ENCODE measurements at places on chromosomes 7 and 10.

- no peak for DNase-seq
Observed at GRCh38 chr7:107208024-107208521, 39.3 kb downstream of the HBP1 start.

DNA sequence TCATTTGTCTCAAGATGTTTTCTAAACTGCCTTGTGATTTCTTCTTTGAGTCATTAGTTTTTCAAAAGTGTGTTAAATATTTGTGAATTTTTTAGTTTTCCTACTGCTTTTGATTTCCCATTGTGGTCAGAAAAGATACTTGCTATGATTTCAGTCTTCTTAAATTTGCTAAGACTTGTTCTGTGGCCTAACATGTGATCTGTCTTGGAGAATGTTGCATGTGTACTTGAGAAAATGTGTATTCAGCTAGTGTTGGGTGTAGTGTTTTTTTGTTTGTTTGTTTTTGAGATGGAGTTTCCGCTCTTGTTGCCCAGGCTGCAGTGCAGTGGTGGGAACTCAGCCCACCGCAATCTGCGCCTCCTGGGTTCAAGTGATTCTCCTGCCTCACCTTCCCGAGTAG is 28.6 kb downstream of the BMPR1A start:
- DNase-seq: no peak

DNA sequence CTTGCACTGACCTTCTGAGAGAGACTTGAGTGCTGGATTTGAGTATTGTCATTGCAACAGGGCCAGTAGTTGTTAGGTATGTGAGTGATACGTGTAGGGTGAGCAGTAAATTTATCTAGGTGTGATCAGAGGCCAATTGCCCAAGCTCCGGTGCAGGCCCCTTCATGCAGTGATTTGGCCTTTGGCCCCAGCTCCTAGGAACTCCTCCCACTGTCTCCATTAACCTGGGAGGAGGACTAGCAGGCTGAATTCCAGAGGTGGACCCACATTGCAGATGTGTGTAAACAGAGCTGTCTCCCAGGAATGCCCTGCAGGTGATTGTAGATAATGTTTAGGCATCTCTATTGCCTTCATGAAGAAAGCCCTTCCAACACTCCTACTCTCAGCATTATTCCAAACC is 19.5 kb downstream of the TCF7L2 start:
- no peak for DNase-seq

DNA sequence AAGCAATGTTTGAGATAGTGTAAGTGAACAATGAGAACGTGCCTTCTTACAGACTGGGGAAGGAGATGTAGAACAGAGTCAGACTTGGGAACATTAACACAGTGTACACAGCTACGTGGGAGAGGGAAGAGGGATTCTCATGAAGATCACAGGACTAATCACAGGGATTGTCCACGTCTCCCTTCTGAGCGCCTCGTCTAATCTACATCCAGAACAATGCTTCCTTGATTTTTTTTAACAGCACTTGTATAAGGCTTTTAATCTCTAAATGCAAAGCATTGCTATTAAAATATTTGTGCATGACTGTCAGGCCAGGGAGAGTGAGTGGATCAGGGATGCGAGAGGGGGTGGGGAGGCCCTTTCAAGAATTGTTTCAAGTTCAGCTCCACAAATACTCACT is 62.7 kb downstream of the MET start:
- no peak for DNase-seq

DNA sequence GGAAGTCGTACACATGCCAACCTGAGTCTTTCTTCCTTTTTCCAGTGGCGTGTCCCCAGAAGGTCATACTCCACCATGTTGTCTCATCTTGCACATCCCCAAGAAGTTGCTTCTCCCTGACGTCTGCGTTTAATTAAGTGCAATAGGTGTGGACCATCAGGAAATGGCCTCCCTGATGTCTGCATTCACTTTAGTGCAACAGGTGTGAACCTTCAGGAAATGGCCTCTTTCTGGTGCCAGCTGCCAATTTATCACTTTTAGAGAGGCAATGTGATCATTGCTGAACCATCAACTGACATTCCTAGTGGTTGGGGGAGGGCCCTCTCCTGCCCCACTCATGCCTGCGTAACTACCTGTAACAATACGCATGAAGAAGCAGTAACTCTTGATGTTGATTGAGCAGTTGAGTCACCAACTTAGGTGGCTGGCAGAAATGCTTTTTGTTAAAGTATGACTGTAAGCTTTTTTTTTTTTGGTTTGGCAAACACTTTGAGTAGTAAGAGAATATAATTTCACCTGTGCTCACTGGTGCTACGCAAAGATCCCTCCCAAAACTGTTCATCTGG is 25.8 kb downstream of the SCIN start:
- no peak for DNase-seq

- DNase-seq: no peak
Observed at GRCh38 chr10:72243822-72244437, 27.9 kb upstream of the ASCC1 start.

DNA sequence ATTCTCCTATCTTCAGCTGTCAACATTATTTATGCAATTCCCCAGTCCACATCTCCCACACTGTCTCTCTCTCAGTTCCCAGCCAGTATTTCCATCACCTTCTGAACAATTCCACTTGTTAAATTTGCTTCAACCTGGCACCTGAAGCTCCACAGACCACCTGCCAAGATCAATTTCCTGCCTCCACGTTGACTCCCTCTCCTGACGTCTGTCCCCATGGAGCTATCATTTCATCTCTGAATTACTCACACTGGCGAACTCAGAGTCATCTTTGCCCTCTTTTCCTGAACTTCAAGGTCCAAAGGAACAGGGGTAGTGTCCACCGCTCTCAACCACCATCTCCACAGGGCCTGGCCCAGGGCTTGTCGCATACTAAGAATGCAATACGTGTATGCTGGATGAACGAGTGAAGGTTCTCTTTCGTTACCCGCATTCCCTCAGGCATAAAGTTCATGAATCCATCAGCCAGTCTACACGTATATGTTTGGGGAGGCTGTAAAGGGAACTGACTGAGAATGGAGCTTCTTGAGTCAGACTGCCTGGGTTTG is 183.3 kb downstream of the JCAD start:
- DNase-seq: no peak

DNA sequence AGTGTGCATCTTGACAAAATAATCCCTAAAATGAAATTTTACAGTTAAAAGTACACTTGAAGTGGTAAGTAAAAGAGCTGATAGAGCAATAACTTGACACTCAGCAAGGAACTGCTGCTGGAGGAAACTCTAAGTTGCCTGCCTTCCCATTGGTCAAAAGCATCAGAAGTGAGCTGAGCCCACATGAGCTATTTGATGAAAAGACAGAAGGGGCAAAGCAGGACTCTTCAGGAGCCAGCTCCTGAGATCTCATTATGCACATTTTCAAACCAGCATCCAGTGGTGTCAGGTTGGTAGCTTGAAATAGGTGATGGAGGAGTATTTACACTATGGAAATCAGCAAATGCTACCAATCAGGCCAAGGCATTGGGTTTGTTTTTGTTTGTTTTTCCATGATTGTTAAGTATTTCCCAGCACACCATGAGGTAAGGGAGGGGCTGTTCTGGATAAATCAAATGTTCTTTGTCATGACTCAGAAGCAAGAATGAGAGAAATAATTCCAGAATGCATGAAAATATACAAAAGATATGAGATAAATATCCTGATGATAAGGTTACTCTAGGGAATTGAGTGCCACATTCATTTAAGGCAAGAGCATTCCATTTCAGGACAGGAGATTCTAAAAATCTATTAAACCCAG is 316.6 kb downstream of the SNX13 start:
- DNase-seq: no peak

DNA sequence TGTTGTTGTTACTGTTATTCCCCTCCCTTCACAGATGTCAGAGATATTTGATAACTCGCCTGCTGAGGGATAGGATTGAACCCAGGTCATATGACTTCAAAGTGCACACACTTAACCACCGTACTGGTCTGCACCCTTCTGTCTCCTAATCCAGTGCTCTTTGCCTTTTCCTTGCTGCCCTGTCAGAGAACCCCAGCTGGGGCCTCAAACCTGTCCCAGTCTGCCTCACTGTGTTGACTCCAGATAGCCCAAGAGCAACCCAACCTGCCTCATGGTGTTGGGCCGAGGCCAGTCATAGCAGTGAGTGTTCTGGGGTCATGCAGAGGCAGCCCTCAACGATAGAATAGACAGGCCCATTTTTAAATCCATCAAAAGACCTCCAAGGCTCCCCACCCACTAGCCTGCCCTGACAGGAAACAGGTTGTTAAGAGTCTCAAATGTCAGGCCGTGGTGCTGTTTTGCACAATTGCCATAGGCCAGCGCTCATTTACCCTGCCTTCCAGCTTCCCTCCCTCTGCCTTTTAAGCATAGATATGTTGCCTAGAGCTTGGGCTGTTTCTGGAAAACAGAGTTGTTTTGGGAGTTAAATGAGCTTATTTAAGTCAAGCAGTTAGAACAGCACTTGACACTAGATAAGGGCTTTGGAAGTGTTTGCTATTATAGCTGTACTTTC is 37.0 kb upstream of the PDCD4 start:
- no peak for DNase-seq

- no peak for DNase-seq
Observed at GRCh38 chr10:69464801-69465401, 13.6 kb downstream of the TSPAN15 start.

DNA sequence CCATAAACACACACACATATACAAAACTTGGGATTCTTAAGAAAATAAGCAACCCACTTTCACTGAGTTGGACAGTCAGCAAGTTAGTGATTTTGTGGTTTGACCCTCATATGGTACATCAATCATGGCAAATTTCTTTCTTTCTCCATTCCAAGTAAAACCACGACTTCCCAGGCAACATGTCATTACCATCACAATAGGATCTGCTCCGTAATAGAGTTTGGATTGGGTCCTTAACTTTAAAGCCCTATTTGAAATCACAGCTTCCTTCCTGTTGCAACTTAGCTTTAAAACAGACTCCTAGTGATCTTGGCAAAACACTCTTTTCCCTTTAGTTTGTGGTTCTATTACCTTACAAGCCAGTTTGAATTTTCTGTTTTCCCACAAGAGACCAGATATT is 483.6 kb downstream of the INHBA start:
- no peak for DNase-seq

DNA sequence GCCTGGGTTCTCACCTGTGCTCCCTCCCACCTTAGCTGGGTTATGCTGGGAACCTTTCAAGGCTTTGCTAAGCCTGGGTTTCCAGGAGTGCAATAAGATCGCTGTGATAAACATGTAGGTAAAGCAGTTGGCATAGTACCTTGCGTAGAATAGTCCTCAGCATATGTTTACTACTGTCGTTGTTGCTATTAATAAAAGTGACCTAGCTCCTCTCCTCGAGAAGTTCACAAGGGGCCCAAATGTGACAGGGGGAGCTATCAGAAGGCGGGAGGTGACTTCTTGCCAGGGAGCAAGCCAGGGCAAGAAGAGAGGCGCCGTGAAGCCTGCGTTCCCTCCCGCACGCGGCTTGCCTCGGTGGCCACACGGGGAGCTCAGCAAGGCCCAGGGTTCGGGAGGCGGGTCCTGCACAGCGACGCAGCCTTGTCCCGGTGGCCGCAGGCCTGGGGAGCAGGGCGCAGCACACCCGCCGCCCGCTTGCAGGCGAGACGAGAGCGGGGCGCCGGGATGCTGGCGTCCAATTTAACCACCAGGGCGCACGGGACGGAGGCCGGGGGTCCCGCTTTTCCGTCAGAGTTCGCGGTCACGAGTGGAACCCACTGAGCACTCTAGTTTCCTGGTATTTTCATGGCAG is 106.2 kb downstream of the SNX10 start:
- DNase-seq: peak; percentile 24

DNA sequence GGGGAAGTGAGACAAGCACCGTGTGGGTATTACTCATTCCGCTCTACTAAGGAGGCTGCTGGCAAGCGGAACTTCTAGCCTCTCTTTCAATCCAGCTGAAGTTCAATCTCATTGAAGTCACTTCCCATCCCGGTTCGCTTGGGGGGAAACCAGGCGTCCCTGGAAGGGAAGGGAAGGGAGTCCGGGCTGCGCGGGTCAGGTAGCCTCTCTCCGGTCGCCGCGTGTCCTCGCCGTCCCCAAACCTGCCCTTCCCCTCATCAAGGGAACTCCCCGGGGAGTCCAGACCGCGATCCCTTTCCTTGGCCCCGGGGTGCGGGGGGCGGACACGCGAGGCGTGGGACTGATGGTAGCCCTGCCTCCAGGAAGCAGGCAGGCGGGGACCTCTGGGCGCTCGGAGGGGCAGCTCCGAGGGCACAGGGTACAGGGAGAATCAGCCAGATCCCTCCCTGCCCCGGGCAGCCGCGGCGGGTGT is 598 bp upstream of the ZEB1 start:
- DNase-seq: no peak

DNA sequence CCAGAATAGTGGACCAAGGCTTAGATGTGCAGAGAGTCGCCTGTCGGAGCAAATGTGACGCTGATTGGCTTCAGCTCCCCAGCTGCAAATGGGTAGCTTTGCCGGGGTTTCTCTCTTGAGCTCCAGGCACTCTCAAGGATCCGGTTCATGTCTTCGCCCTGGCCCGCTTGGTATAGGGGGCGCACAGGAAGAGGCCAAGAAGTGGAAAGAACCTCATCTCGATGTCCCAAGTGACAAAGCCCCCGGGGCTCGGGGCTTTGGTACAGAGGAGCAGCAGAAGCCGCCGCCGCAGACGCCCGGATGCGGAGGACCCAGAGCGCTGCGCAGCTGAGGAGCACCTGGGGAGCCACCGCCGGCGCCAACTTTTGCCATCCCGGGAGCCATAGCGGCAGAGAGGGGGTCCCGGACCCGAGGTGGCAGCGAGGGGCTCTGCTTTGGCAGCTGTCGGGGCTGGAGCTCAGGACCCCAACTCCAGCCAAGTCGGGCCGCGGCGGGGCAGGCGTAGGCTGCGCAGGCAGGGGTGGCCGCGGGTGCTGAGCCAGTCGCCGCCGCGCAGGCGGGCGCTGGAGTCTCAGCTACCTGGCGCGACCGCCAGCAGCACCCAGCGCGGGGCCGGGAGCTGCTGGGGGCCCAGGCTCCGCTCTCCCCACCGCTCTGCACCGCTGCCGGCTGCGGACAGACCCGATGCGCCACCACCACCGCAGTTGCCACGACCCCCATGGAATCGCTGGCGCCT is 466.6 kb downstream of the XPNPEP1 start:
- DNase-seq: no peak

DNA sequence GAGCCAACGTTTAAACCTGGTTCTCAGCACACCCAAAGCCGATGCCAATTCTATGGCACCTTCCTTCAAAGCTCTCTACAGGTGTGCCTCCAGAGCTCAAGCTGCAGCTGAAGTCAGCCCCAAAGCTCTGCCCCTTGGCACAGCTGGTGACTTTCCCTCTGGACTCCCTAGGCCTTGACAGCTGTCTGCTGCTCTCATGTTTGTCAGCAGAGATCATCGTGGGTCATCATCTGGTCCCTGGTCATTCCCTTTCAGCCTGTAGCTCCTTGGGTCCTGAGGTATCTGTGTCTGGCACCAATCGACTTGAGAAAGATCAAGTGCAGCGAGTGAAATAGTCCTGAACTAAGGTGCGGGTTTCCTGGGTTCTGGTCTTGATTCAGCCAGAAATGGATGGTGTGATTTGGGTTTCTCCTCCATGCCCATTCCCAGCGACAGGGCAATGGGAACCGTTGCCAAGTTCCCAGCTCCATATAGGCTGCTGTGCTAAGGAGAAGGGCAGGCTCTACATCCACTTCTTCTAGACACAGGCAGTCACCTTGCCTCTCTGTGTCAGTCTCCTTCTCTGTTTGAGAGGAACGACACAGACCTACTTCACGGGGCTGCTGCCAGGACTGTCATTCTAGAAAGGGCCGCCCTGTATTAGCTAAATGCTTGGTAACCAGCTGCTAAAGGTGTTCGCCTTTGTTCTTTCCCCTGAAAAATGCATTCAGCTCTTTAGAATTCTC is 3.6 kb downstream of the PKD1L1 start:
- no peak for DNase-seq

GRCh38 chr10:9294132-9294663 is 1239.7 kb downstream of the GATA3 start:
- DNase-seq: no peak
